Activated naive CD4-positive, alpha-beta T cell (primary cell): ENCODE measurements at places on chromosomes 5 and 9.

DNA sequence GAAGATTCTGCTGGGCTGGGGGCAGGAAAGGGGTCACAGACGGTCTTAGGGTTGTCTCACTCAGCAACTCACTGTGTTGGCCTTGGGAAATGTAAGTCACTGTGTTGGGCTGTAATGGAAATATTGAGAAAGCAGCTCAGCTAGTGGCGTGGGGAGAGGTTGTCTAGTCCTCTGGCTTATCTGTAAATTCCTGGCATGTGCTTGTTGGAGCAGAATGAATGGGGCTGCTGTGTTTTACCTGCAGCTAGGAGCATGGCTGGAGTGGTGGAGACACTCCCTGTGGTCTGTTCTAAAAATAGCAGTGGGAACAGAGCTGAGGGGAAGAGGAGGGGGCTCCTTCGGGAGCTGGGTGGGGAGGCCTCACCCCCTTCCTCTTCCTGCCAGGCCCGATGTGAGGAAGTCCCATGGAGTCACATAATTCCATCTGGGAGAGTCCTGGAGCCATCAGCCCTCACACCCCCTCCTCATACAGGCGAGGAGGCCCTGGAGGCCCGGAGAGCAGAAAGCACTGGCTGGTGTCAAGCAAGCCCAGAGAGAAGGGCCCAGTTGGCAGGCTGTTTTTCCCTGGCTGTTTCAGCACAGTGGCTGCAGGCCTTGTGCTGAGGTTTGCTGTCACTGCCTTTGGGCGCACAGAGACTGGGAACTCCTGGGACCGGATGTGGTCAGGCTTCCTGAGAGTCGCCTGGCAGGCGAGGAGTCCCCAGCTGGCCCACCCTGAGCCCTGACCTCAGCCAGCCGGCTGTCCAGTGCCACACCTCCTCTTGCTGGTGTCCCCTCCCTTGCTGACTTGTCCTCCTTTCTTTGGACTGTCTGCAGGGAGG lies 84.9 kb downstream of the RGS3 start:
- no peak for DNase-seq

DNA sequence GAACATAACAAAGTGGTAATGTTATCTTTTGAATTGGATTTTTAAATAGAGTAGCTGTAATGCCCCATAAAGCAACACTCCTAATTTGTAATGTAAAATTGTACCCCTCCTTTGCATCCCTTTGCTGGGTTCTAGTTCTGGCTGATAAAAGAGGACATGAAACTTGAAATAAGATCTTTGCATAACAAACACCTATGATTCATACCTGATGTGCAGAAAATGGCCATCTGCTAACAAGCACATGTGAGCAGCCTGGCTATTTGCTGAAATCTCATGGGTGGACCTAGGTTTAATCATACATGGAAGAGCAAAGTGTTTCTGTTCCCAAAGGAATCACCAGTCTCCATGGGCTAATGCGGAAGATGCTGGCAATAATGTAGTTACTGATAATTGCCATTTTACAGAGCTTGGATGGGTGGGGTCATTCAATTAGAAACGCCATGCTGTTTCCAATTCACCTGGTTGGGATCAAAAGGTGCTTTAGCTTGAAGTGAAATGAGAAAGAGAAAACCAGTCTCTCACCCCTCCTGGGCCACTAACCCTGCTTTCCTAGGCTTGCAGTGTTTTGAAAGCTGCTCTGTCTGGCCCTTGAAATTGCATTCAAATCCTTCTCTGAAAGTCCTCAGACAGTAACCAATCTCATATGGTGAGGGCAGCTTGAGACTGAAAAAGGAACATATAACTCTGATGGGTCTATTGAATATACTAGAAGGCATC lies 585.1 kb downstream of the TLE4 start:
- DNase-seq: no peak

- no peak for DNase-seq
Observed at GRCh38 chr5:9192266-9192665, 353.6 kb downstream of the SEMA5A start.

DNA sequence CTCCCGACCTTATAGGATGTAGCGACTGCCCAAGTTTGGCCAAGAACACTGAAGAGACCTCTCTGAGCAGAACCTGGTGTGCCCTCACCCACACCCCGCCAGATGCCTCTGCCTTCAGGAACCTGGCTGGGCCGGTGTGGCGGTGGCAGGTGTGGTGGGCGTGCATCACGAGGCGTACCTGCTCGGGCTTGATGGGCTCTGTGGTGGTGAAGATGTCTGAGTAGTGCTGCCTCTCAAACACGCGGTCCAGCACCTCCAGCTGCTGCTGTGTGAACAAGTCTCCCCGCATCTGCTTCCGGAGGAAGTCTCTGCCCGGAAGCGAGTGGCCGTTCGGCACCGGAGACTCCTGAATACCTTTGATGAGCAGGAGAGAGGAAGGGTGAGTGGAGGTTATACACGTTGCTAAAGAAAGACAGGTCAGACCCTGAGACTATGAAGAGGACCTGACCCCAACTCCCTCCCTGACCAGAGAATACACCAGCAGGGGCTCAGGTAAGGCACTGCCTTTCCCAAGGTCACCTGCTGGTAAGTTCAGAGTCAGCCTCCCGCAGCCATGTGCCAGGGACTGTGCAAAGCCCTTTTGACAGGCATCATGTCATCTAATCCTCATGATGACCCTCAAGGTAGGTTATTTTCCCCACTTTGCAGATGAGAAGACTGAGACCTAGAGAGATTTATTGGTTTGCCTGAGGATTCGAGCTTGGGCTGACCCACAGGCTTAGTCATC lies 67.5 kb downstream of the PAX5 start:
- DNase-seq: no peak

GRCh38 chr5:136802383-136802782 lies 437.0 kb upstream of the TRPC7 start:
- no peak for DNase-seq

DNA sequence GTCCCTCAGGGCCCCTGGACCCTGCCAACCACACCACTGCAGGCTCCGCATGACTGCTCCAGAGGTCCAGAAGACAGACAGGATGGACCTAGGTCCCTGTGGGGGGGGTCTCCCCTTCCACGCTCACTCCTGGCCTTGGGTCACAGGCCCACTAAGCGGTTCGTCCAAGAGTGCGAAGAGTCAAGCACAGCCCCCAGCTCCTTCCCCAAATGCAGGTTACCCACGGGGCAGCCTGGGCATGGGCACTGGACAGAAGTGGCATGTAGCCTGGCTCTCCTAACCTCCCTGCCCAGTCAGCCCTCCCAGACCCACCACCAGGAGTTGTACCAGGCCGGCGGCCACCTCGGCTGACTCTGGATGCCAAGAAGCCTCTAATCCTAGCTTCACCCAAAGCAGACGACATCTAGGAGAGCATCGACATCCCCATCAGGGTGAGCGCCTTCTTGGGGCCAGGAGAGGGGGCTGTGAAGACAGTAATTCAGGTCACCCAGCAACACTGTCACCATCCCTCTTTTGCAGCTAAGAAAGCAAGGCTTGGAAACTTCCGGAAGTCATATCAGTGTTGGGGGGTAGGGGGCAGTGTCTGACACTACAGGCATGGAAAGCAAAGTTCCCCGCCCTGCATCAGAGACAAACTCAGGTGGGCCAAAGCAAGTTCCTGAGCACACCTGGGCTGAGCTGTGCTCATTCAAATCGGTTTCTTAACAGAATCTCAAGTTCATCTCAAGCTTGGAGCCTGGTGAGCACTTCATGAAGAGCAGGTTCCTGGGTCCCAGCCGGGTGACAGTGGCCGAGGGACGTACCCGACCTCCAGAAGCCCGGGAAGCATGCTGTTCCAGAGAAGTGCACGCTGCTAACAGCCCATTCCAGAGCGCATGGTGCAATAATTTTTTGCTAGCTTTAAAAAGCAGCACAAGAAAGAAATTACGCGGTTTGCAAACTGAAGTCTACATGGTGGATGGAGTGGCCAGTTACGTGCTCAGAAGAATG lies 68.7 kb downstream of the SEMA4D start:
- no peak for DNase-seq

- no peak for DNase-seq
Observed at GRCh38 chr9:95406121-95406520, 88.6 kb upstream of the FANCC start.

- no peak for DNase-seq
Observed at GRCh38 chr9:120694559-120694958, 19.7 kb downstream of the MEGF9 start.

- no peak for DNase-seq
Observed at GRCh38 chr5:156427315-156427714, 100.4 kb downstream of the SGCD start.

DNA sequence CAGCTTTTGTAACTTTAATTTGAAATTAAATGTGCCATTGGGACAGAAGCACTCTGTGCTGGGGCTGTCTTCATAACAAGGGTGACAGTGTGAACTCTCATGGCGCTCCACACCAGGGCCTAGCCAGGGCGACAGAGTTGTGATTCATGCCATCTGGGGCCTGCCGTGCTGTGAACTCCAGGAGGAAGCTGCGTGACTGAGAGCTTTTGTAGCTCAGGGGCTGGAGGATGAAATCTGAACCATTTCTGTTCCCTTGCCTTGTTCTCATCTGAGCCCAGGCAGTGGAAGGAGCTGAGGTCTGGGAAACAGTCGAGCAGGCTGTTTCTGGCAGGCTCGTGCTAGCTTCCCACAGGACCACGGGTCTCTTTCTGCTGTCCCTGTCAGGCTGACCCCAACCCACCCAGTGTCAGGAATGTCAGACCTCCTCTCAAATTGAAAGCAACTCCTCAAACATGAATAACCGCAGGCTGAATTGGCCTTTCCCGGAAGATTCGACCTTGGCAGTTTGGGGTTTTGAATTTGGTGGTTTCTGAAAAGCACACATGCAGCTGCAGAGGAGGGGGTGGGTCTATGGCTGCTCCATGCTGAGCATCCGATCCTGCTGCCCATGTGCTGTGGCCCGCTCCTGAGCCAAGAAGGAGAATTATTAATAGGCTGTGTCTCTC lies 69.2 kb upstream of the RPS23 start:
- DNase-seq: no peak

DNA sequence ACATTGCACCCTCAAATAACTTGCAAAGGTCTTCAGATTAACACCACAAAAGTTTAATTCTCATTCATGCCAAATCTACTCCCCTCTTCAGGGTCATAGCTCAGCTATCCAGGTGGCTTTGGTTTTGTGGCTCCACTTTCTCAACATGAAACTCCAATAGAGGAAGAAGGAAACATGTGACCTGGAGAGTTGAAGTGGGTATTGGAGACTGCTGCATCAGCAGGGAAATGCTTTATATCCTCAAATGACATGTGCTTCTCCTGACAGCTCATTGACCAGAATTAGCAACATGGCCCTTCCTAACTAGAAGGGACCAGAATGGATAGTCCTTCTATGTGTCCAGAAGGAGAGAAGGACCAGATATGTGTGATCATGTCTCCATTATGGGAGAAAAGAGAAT lies 73.6 kb downstream of the TLR4 start:
- DNase-seq: no peak

GRCh38 chr5:178396796-178397720 lies 164.5 kb upstream of the PHYKPL start:
- no peak for DNase-seq

DNA sequence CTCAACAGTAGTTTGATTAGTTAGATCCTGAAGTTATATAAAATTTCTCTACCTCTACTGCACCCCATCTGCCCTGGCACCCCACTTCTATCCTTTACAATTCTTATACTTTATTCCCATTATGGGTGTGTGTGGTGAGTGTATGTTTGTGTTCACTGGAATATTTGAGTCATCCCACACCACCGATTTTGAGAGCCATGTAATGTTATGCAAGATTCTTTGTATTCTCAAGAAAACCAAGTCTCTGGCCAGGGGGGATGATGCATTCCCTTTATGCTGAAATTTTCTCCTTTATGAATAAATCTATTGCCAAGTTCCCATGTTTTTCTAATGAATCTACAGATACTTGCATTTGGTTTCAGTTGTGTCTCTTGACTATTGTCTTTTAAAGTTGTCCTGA lies 266.8 kb downstream of the ARHGEF28 start:
- DNase-seq: no peak

- DNase-seq: no peak
Observed at GRCh38 chr5:120016717-120017382, 387.5 kb downstream of the FAM170A start.

GRCh38 chr9:120862452-120862851 lies 14.5 kb downstream of the PHF19 start:
- DNase-seq: no peak
